ENCODE measurements at places on chromosomes 12 and 14.

- DNase-seq = no peak
Measured at GRCh38 chr14:45068396-45068795, 15.5 kb upstream of the PRPF39 start.

DNA sequence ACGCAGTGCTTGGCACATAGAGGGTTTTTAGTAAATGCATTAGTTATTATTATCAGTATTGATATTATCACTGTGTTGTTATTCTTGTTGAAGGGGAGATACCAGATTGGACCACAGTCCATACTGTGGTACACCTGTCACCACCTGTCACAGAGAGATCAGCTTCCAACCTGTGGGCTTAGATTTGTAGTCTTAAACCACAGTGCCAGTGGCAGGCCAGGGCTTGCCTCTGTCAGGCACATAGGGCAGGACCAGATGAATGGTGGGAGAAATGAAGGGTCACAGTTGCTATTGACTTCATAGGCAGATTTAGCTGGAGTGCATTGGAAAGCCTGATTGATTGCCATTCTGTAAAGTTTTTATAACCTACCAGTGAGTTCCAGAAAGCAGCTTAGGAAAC lies 35.1 kb downstream of the ARL1 start:
- DNase-seq = no peak

- DNase-seq = no peak
Measured at GRCh38 chr14:106844608-106845285, 1318.4 kb downstream of the TMEM121 start.

DNA sequence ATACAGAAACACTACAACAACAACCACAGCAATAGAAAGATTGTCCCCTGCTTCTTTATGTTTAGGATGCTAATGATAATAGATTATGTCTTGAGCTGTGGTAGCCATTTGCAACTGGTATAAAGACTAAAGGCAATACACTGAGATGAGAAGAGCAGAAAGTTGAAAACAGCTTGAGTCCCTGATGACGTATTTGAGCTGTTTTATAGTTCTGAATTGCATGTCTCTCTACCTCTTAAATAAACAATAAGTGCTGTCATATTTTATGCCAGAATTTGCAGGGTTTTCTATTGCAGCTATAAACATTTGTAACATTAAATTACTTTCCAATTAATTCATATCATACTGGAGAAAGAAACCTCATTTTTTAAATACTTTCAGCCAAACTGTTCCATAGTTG lies 1242.0 kb downstream of the LRFN5 start:
- DNase-seq = no peak

DNA sequence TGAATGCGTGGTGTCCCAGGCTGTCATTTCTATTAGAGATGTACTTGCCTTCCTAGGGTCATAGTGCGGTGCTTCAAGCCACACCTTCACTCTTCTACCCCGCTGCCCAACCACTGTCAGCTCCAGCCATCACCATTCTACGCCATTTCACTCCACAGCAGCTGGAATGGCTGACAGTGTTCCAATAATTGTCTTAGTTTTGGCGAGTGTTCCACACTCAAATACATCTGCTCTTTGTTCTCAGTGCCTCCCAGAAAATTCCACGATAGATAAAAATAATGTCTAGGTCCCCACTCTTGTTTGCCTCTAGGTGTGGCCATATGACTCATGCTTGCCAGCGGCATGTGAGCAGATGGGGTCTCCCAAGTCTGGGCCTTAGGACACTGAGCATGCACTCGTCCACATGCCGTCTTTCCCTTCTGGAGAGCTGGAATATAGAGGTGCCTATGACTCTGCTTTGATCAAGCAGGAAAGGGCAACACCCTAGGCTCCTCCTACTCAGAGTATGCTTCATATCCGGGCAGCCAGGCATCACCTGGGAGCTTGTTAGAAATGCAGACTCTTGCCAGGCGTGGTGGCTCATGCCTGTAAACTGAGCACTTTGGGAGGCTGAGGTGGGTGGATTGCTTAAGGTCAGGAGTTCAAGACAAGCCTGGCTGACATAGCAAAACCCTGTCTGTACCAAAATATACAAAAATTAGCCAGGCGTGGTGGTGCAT lies 163.0 kb downstream of the BRMS1L start:
- no peak for DNase-seq

- no peak for DNase-seq
Measured at GRCh38 chr14:61126603-61127498, 145.8 kb downstream of the SLC38A6 start.

DNA sequence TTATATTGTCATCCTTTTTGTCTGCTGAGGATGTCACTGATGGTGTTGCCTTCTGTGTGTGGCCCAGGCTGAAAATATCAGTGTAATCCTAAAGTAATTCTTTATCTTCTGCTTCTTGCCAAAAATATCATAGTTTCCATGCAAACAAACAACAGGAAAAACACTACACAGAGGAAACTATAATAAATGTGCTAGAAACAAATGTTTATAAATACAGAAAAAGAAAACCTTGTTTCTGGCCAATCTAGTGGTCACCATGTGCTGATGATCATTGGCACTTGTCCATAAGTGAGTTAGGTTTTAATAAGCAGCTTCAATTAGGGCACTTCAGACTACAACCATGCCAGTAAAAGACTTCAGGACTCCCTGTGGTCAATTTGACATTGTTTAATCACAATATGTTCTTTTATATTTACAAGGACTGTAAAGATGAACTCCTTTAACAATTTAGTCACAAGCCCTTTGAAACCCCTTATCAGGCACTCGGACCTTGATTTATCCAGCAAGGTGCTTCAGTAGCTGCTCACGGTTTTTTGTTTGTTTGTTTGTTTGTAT lies 124.8 kb downstream of the TMTC3 start:
- DNase-seq = no peak

DNA sequence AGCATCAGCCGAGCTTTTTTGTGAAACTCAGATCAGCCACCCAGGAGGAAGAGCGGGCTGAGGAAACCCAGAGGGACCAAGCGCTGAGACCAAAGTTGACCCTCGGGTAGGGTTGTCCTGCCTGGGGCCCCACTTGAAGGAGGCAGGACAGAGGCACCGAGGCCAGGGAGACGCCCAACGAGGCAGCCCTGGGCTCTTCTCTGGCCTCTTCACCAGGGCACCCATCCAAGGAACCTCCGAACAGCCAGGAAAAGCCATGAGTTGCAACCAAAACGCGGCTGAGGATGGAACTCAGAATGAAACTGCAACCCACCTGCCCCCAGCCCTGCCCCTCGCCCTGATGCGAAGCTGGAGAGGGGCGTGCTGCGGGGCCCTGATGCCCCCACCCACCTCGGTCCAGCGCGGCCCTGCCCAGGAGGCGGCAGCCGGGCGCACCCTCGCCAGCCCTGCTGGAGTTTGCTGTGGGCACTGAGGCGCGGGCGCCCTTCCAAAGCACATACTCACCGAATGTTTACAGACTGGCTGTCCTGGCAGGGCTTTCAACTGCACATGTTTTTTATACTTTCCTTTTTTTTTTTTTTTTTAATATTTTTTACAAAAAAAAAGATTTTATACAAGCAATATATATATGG lies 41.9 kb downstream of the JDP2 start:
- DNase-seq = no peak

GRCh38 chr12:56792678-56793077 lies 29.6 kb downstream of the HSD17B6 start:
- DNase-seq = no peak
